ENCODE measurements at places on chromosomes 12 and 14. TPM values are rescaled to one million over a fixed set of nuclear protein-coding genes. Genes with fewer than 3 reads are reported as not detected.

TDRD9 gene
- 0.28 TPM for polyA plus RNA-seq

VRTN gene
- not detected for polyA plus RNA-seq

FBXW8 gene
- polyA plus RNA-seq = 21.4 TPM

C3AR1 gene
- 0.37 TPM for polyA plus RNA-seq

RNFT2 gene
- polyA plus RNA-seq = 0.95 TPM

CPNE6 gene
- not detected for polyA plus RNA-seq

GRCh38 chr12:91109148-91109564, 2.1 kb downstream of the LUM start:
- peak; percentile 85 for DNase-seq

DNA sequence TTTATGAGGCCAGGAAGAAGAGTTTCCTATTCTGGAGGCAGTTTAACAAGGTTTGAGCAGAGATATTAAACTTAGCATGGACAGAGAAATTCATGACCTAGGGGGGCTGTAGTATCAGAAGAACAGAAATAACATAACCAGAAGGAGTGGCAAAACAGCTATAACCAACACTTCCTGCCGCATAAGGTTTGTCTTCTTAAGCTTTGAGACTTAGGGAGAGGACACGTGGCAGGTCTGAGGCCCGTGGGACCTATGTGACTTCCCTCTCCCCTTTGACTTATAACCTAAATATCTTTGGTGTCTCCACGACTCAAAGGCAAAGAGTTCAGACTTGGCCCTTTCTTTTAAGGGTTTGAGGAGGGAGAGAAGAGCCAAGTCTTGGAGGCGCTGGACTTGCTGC, 119.1 kb upstream of the PZP start:
- no peak for DNase-seq

DNA sequence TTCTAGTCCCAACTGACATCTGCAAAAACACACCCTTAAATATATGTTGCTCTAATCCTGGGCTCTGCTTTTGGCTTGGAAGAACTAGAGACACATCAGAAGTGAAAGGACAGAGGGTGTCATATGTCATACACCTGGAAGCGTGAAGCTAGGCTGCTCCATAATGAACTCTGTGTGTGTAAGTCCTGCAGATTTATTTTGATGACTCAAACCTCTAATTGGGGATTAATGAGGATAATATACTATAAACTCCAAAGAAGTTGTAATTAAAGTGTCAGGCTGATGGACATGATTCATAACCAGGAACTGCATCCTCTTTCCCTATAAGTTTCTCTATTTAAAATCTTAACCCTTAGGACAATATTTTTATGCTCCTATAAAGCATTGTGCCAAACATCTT, 4.4 kb upstream of the KCNK10 start:
- no peak for DNase-seq

- DNase-seq = no peak
Observed at GRCh38 chr12:57738661-57739237, at the start of gene AGAP2. Gene AGAP2 (minus strand): TSS chr12:57738742. CDS start chr12:57738246, 496 bp downstream.

- peak; percentile 38 for DNase-seq
Observed at GRCh38 chr14:44914849-44915248, 46.9 kb downstream of the KLHL28 start.
